ENCODE measurements at places on chromosomes 5 and 9. TPM values are rescaled to one million over a fixed set of nuclear protein-coding genes. Genes with fewer than 3 reads are reported as not detected.

GRCh38 chr9:3331801-3332200 lies 194.0 kb downstream of the RFX3 start:
- DNase-seq = no peak
- no peaks in the 10 kb centered on the region for H3K27me3 ChIP-seq
- no peak overlapping the region for H3K27ac ChIP-seq
- no peaks in the 10 kb centered on the region for H3K4me1 ChIP-seq
- peaks cover 1% of the 10 kb centered on the region for H3K36me3 ChIP-seq

- no peak overlapping the region for H3K27ac ChIP-seq
- peaks cover 4% of the 10 kb centered on the region for H3K4me1 ChIP-seq
- no peak for DNase-seq
- no peaks in the 10 kb centered on the region for H3K27me3 ChIP-seq
These were observed 96.8 kb upstream of the TAS2R1 start for GRCh38 chr5:9726931-9727330.

- no peaks in the 10 kb centered on the region for H3K36me3 ChIP-seq
- DNase-seq = no peak
- H3K27ac ChIP-seq = no peak overlapping the region
These were observed 28.9 kb upstream of the LPCAT1 start for GRCh38 chr5:1552521-1553255.

Gene CDHR2
- total RNA-seq = 1.6 TPM

Gene OR13J1
- not detected for total RNA-seq

Data from progenitor cell of endocrine pancreas (in vitro differentiated cells).